ENCODE measurements at places on chromosomes 12 and 14.

GRCh38 chr12:64098709-64099354 is 123.3 kb downstream of the KICS2 start:
- no peak for DNase-seq

DNA sequence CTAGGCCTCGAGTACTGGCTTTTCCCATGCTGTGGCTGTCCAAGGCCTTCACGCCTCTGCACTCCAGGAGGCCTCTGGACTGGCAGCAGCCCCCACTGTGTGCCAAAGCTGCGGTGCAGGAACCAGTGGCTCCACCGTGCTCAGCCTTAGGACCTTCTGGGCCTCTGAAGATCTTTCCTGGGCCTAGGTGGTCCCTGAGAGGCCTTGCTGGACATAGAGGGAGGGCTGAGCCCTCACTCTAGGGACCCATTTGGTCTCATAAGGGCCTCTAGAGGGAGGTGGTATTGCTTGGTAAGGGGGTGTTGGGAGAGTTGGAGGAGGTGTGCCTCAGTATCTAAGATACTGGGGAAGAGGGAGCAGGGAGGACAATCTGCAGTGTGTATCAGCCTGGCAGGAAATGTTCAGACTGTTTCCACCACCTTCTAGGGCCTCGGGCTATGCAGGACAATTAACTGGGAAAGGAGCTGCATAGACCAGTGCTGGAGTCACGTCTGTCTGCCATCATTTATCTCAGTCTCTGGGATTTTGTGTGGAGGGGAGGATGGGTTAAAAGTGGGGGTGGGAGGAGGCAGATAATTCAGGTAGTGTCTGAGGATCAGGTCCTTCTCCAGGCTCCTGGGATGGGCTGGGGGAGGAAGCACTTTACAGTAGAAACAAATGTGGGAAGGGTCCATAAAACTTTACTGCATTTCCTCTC is 2.9 kb downstream of the HOXC5 start:
- no peak for DNase-seq

- no peak for DNase-seq
Observed at GRCh38 chr14:90381999-90382451, 14.8 kb upstream of the CALM1 start.

- DNase-seq, result no peak
Observed at GRCh38 chr12:46351886-46352650, 20.5 kb downstream of the SLC38A2 start.

GRCh38 chr14:103427485-103428443 is 42.5 kb downstream of the MARK3 start:
- DNase-seq, result no peak

DNA sequence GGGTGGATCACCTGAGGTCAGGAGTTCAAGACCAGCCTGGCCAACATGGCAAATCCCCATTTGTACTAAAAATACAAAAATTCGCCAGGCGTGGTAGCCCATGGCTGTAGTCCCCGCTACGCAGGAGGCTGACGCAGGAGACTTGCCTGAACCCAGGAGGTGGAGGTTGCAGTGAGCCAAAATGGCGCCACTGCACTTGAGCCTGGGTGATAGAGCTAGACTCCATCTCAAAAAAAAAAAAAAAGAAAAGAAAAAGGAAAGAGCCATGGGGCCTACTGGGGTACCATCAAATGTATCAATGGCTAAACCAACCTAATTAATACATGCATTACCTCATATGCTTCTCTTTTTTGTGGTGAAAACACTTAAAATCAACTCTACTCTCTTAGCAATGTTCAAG is 10.7 kb downstream of the TFCP2 start:
- DNase-seq, result no peak

- DNase-seq, result no peak
Observed at GRCh38 chr12:5047094-5047493, 3.4 kb downstream of the KCNA5 start.

GRCh38 chr12:124281309-124281708 is 13.6 kb upstream of the RFLNA start:
- no peak for DNase-seq

GRCh38 chr14:52690983-52691760 is 4.2 kb downstream of the ERO1A start:
- no peak for DNase-seq

GRCh38 chr12:30930641-30931040 is 4.1 kb downstream of the TSPAN11 start:
- no peak for DNase-seq

DNA sequence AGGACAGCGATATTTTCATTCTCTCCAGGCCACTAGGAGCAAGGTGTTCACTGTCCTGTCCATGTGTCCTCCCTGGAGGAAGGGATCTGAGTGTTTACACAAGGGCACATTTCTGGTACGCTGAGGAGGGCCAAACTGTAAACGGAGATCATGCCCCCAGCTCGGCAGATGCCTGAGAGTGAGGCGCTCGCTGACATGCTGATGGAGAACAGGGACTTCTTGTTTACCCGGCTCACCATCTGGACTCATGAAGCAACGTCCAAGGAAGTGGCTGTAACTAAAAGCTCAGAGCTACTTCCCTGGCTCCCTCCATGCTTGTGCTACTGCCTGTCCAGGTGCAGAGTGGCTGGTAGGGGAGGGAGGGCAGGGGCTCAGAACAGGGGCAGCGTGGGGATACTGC is 43.4 kb upstream of the KCNA1 start:
- DNase-seq, result no peak

Data from cortex of kidney (tissue), 1 donor.